ENCODE measurements at places on chromosomes 5 and 9. TPM values are rescaled to one million over a fixed set of nuclear protein-coding genes. Genes with fewer than 3 reads are reported as not detected.

Gene NRARP
- 22.1 TPM for total RNA-seq

Gene IL4
- total RNA-seq: not detected

Gene ACTBL2
- not detected for total RNA-seq

Gene DMRT3
- total RNA-seq: not detected

Gene SLC1A3
- total RNA-seq: 195 TPM

Gene CD72
- 0.95 TPM for total RNA-seq

Gene F2RL1
- 50.0 TPM for total RNA-seq

Gene GPR150
- total RNA-seq: 0.21 TPM

Gene RPL12
- total RNA-seq: 1,592 TPM

Gene PCDHGB3
- 0.54 TPM for total RNA-seq

Gene HAVCR1
- total RNA-seq: 135 TPM

Gene WWC1
- 109 TPM for total RNA-seq

Gene STOML2
- 239 TPM for total RNA-seq

Gene MCC
- total RNA-seq: not detected

Gene C5orf22
- total RNA-seq: 27.9 TPM

Gene FCN2
- total RNA-seq: not detected

Gene DOLPP1
- total RNA-seq: 45.1 TPM

Gene NOP16
- total RNA-seq: 56.4 TPM

Gene UBAC1
- 50.7 TPM for total RNA-seq

DNA sequence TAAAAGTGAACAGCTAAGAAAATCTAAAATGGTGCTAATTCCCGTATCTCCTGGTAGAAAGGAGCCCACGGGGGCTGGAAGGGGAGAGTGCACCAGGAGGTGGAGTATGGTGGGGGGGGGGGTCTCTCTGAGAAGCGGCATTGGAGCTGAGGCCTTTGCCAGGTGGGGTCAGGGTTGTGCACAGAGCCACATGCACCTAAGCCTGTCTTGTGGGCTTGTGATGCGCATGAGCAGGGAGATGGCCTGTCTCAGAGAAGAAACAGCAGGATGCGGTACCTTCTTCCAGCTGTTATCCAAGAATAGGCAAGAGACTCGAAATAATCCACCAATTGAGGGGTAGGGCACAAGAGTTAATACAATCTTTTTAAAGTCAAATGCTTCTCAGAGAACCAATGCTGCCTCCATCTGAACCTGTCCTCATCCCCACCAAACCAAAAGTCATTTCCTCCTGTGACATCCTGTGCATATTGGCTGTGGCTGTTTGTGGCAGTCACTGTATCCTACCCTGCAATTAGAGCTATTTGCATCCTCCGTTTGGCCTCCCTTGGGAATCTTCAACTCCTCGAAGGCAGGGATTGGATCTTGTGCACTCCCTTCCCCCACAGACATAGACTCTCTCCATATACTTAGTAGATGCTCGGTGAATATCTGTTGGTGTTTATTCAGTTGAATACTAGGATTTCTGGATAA is 45.4 kb downstream of the FGF1 start:
- no peaks in the 10 kb centered on the region for H3K4me1 ChIP-seq
- H3K27ac ChIP-seq: no peak overlapping the region
- H3K36me3 ChIP-seq: no peaks in the 10 kb centered on the region

GRCh38 chr5:152501294-152501693 is 96.2 kb upstream of the NMUR2 start:
- no peaks in the 10 kb centered on the region for H3K36me3 ChIP-seq
- H3K27ac ChIP-seq: no peak overlapping the region
- no peak overlapping the region for H3K4me3 ChIP-seq

DNA sequence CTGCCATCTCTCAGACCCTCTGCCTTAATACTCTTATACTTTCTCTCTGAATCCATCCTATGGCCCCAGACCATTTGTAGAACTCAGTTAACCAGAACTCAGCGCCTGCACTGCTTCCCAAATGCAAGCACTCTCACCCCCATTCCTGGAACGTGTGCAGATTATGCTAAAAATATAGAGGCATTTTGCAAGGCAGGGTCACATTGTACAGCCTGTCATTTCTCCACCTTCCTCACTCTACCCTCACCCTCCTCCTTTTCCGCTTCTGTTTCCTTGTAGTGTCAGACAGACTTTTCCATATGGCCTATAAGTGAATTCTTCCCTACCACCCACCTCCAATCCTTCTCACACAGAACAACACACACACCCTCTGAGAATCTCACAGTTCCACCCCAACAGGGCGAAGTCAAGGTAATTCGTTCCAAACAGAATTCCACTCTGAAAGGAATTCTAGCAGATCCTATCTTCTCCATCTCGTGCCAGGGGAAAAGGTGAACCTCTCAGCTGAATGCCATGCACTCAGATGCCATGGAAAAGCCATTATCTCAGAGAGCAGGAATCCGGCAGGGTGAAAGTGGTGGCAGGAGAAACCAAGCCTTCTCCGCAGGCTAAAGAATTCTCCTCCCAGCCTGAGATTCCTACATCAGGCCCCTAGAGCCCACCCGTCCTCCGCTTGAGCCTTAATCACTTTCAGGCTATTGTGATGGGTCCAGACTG is 25.3 kb downstream of the GGTA1 start:
- H3K27me3 ChIP-seq: 0 out of 2 replicates have a peak, but pooled peaks cover 1% of the 10 kb centered on the region
- H3K27ac ChIP-seq: no peak overlapping the region
- H3K4me1 ChIP-seq: no peaks in the 10 kb centered on the region
- no peak for DNase-seq
- no peak overlapping the region for H3K4me3 ChIP-seq

DNA sequence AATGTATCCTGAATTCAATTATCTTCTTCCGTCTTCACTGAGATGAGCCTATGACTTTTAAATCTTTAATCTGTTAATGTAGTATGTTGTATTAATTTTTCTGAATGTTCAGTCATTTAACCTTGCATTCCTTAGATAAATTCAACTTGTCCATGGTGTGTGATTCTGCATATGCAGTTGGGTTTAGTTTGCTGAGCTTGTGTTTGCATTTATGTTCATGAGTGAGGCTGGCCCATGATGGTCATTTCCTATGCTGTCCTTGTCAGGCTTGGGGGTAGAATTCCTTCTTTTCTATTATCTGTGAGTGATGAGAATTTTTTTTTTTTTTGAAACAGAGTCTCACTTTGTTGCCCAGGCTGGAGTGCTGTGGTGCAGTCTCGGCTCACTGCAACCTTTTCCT is 131.8 kb upstream of the COL5A1 start:
- no peak for DNase-seq
- H3K36me3 ChIP-seq: no peaks in the 10 kb centered on the region
- no peak overlapping the region for H3K27ac ChIP-seq
- no peak overlapping the region for H3K4me3 ChIP-seq

GRCh38 chr5:32687499-32687831 is 23.7 kb upstream of the NPR3 start:
- H3K27me3 ChIP-seq: no peaks in the 10 kb centered on the region
- DNase-seq: no peak
- H3K4me1 ChIP-seq: no peaks in the 10 kb centered on the region
- H3K4me3 ChIP-seq: no peak overlapping the region

DNA sequence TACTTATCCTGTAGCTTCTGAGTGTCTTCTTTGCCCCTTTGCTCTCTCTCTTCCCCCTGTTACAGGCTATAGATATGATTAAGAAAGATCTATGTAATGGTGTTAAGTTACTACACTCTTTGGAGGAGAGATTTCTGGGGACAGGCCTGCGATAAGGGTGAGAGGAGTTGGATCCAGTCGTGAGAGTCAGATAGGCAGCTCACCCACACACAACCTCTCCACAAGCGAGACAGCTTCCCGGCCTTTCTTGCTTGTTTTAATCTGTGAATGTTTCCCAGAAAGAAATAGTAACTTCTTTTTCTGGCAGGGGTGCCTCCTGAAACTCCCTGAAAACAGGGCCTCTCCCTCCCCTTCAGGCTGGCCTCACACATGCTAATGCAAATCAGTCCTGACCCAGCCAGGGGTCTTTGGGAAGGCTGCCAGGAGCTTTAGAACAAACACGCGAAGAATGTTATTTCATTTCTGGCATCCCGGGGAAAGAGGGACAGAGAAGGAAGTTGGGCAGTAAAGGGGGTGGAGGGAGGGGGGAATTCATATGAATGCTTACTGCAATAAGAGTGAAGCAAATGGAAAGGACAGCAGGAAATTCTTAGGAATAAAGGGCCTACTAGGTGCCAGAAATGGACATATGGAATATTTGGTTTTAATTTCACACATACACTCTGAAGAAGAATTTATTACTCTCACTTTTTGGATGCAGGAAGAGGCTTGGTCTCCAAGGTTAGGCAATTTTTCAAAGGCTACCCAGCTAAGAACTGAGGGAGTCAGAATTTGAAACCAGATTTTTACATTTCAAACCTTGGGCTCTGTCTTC is 215.8 kb upstream of the TRIM32 start:
- no peak for DNase-seq
- H3K27ac ChIP-seq: no peak overlapping the region
- no peaks in the 10 kb centered on the region for H3K36me3 ChIP-seq
- H3K4me3 ChIP-seq: no peak overlapping the region
- 0 out of 2 replicates have a peak, but pooled peaks cover 3% of the 10 kb centered on the region for H3K4me1 ChIP-seq

- H3K27ac ChIP-seq: no peak overlapping the region
- H3K36me3 ChIP-seq: no peaks in the 10 kb centered on the region
- H3K4me3 ChIP-seq: no peak overlapping the region
Measured at GRCh38 chr5:128163991-128164390, 80.4 kb downstream of the SLC12A2 start.

- H3K36me3 ChIP-seq: no peaks in the 10 kb centered on the region
- H3K4me3 ChIP-seq: no peak overlapping the region
- H3K4me1 ChIP-seq: peaks cover 16% of the 10 kb centered on the region
- no peak for DNase-seq
- H3K27me3 ChIP-seq: no peaks in the 10 kb centered on the region
Measured at GRCh38 chr9:124016175-124017050, 4.8 kb downstream of the LHX2 start.

GRCh38 chr5:42840269-42840668 is 28.6 kb upstream of the SELENOP start:
- no peak for DNase-seq
- peaks cover 12% of the 10 kb centered on the region for H3K4me1 ChIP-seq
- no peak overlapping the region for H3K27ac ChIP-seq
- no peak overlapping the region for H3K4me3 ChIP-seq
- H3K27me3 ChIP-seq: no peaks in the 10 kb centered on the region
- no peaks in the 10 kb centered on the region for H3K36me3 ChIP-seq

DNA sequence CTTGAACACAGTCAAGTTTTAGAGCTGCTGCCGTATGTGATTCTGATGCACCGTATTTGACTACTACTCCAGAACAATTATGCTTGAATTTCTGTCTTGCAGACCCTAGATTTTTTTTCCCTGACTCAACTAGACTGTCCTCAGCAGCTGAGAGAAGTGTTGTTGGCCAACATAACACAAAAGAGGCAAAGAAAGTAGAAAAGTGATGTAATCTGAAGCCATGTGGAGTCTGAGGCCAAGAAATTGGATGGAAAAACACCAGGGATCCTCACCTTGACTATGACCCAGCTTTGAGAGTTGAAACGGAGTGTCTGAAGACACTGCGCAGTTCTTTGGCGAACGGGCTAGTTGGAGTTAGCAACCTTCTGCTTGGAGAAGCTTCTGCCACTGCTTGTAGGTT is 36.3 kb upstream of the FGF1 start:
- no peaks in the 10 kb centered on the region for H3K36me3 ChIP-seq
- H3K27me3 ChIP-seq: no peaks in the 10 kb centered on the region
- peaks cover 23% of the 10 kb centered on the region for H3K4me1 ChIP-seq
- H3K4me3 ChIP-seq: no peak overlapping the region

- no peak for DNase-seq
- peak overlapping the region; percentile 37 for H3K27ac ChIP-seq
- peaks cover 59% of the 10 kb centered on the region for H3K4me1 ChIP-seq
- no peaks in the 10 kb centered on the region for H3K36me3 ChIP-seq
Measured at GRCh38 chr9:131732061-131732526, 7.8 kb downstream of the RAPGEF1 start.

GRCh38 chr5:127723571-127723970 is 20.4 kb downstream of the CCDC192 start:
- H3K27me3 ChIP-seq: no peaks in the 10 kb centered on the region
- no peaks in the 10 kb centered on the region for H3K4me1 ChIP-seq
- H3K4me3 ChIP-seq: no peak overlapping the region

DNA sequence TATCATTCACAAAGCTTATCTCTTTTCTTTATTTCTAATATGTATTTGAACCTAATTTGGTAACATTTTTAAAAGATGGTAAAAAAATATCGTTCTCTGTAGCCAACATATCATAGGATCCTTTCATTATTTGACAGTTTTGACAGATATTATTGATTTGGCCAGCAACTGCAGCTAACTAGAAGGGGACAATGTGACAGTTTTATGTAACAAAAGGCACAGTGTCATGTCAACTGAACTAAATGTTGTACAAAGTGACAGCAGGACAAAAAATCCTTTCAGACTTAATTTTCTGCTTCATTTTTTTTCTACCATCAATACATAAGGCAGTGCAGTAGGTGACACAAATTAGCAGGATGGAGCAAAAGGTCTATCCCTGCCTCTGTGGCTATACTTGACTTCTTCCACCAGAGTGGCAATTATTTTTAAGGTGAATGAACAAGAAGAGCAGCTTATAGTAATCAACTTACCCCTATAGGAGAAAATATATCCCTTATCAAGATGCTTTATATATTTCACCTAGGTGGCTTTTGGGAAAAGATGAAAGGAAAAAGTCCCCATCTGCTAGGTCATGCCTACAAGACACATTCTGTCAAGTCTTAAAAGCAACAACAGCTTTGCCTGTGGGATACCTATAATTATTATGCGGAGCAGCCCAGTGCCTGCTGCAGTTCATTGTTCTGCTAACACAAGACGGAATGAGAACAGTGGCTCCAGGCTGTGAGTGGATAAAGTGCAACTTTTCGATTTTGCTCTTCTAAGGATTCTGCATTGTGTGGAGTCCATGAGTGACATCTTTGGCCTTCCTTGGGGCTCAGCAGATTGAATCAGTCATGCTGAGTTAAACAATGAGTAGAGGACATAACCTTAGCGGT is 694.9 kb downstream of the ISL1 start:
- no peak for DNase-seq
- no peak overlapping the region for H3K27ac ChIP-seq
- no peaks in the 10 kb centered on the region for H3K27me3 ChIP-seq
- no peaks in the 10 kb centered on the region for H3K4me1 ChIP-seq
- no peaks in the 10 kb centered on the region for H3K36me3 ChIP-seq

GRCh38 chr5:17190242-17190778 is 27.1 kb upstream of the BASP1 start:
- H3K36me3 ChIP-seq: no peaks in the 10 kb centered on the region
- no peaks in the 10 kb centered on the region for H3K27me3 ChIP-seq
- DNase-seq: peak; percentile 54

DNA sequence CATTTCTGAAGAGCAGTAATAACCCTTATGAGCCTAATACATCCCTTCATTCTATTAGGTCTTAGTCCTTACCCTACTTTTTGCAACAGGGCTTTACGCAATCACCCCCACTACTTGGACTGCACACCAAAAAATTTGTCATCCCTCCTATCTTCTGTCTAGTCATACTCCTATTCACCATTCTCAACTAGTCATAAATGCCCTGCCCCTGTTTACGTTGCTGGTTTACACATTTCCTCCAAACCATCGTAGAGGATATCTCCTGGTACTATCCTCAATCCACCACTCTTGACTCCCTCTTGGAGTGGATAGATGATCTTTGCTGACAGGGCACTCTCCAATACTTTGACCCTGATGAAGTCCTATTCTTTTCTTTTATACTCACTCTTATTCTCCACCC is 98.2 kb upstream of the CCNG1 start:
- no peaks in the 10 kb centered on the region for H3K4me1 ChIP-seq
- no peak overlapping the region for H3K4me3 ChIP-seq
- no peak for DNase-seq
